Stimulated activated CD4-positive, alpha-beta T cell treated with anti-CD3 and anti-CD28 coated beads, TNF-alpha, amount 100 ng/mL, for 4 hours (primary cell): ENCODE measurements at places on chromosomes 3 and 15.

GRCh38 chr3:9689757-9690156 lies 13.9 kb upstream of the CPNE9 start:
- no peak for DNase-seq

DNA sequence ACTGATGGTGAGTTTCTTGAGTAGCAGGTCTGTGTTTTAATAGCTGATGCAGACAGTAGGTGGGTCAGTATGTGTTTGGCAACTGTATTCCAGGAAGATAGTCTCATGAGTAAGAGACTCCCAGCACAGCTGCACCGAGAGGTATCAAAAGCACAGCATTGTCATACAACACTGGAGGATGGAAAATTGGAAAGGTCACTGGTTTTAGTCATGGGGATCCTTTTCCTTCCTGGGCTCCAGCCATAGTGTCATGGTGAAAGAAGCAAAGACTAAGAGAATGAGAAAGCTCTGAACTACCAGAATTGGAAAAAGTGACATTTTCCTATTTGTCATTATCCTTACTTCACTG lies 61.5 kb downstream of the P3H2 start:
- no peak for DNase-seq

- DNase-seq = no peak
These were observed 307.8 kb upstream of the PROK2 start for GRCh38 chr3:72092778-72093177.

DNA sequence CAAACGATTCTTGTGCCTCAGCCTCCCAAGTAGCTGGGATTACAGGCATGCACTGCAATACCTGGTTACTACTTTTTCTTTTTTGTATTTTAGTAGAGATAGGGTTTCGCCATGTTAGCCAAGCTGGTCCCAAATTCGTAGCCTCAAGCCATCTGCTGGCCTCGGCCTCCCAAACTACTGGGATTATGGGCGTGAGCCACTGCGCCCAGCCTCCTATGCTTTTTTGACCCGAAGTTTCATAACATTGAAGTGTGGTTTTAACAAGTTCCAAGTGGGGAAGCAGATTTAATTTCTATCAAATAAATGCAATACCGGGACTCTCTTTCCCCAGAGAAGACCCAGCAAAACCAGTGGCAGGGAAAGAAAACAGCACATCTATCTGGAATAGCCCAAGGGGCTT lies 13.7 kb downstream of the SH3BP5 start:
- DNase-seq = no peak

DNA sequence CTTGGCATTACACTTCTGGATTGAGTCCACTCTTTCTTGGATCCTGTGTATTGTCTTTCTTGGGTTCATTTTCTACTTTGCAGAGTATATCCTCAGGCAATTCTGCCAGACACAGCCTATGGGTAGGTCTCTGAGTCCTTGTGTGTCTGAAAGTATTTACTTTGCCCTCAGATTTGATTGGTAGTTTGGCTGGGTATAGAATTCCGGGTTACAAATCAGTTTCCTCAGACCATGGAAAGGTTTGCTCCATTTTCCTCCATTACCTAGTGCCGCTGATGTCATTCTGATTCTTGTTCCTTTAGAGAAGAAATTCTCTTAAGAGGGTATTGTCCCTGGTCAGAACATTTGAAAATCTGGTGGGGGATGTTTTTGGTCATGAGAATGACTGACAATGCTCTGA lies 133.2 kb downstream of the NUP210 start:
- no peak for DNase-seq

DNA sequence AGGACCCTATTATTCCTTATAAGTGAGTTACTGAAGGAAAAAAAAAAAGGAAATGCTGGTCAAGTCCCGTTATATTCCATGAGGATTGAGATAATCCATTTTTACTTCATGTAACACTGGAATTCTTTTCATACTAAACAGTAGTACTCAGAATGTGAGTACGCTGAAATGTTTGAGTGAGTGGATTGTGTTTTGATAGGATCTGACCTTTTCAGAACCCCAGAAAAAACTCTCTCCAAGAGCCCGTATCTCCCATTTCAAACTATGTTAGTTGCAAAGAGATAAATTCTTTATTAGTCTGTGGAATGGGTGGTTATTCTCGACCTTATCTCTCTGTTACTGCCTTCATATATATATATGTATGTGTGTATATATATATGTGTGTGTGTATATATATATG lies 2.5 kb upstream of the LPP start:
- DNase-seq = no peak

- DNase-seq = no peak
These were observed 12.1 kb downstream of the NR2F2 start for GRCh38 chr15:96342406-96343112.

DNA sequence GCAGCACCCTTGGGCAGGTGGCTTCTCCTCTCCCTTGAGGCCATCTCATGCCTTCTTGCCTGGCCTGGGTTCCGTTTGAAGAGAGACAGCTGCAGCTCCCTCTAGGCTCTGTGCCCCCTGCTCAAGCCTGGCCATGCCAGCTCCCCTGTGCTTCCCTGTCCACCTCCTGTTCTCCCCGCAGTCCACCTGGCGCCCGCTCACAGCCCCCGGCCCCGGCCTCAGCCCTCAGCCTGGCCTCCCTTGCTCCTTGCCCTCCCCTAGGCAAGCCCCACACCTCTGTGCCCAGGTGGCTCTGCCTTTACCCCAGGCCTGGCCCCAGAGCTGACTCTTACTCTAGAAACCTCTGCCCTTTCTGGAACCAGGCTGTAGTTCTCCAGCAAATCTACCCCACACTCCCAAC lies 13.9 kb upstream of the RHO start:
- DNase-seq = no peak

DNA sequence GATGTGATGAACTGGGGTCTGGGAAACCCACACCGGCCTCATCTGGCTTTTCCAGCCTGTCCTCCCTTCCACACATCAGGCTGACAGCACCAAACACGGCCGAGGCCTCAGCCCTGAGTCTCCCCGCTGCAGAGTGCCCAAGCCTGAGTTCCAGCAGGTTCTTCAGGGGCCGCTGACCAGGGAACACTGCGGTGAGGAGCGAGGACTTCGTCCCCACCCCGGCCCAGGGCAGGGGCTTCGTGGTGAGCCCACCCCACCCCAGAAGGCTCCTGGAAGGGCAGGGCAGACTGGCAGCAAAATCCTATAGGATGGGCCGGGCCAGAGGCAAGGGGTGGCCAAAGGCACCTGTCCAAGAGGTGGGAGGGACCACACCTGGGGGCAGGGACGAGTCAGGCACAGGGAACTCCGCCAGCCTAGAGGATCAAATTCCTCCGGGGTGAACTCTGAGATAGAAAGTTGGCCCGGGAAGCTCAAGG lies at the start of gene SLC51A:
SLC51A (plus strand) TSS at position 446 of the 476 bp plus-strand sequence. CDS start 179 bp downstream, outside the sequence.
- no peak for DNase-seq

DNA sequence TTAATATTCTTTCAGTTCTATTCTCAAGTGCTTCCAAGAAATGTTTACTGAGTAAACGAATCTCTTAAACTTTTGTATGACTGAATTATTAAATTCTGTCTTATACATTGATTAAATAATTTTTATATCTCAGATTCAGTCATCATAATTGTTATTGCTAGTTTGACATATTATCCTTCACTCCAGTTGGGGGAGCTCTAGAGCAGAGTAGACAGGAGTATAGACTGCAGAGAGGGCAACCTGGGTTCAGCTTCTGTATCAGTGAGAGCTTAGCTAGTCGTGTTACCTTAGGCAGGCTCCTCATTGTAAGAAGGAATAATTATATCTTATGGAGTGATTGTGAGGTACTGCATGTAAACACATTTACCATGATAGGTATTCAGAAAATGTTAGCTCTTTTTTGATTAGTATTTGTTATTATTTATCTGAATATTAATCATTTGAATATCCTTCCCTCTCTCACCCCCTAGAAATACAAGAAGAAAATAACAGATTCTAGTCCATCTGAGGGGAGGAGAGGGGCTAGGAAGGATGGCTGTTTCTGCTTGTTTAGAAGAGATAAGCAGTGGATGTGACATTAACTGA lies 31.0 kb upstream of the ZCWPW2 start:
- peak; percentile 5 for DNase-seq

GRCh38 chr3:69085833-69086722 lies 1.3 kb downstream of the ARL6IP5 start:
- DNase-seq = peak; percentile 60

DNA sequence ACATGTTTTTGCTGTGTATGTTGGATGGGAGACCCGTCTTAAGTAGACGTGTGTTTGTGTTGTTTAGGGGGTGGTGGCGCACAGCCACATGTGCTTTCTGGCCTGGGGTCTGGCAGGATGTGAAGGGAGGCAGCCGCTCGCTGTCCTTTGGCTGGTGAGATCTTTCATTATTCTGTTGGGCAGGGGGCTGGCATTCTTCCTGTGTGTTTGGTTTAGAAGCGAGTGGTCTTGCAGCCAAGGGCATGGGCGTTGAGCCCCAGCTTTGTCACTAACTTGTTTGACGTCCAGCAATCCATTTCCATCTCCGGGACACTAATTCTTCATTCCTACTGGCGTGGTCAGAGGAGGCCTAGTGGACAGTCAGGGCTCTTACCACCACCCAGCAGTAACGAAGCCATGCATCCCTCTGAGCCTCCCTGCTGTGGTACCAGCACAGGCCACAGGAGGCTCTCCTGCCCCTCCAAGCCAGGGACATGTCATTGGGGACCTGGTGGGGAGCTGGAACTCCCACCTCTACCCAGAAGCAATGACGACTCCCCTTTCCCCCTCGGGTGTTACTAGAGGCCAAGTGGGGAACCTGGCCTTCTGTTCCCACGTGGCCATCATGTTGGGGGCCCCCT lies 10.7 kb downstream of the THSD4 start:
- DNase-seq = no peak
